ENCODE measurements at places on chromosomes 1 and 21.

DNA sequence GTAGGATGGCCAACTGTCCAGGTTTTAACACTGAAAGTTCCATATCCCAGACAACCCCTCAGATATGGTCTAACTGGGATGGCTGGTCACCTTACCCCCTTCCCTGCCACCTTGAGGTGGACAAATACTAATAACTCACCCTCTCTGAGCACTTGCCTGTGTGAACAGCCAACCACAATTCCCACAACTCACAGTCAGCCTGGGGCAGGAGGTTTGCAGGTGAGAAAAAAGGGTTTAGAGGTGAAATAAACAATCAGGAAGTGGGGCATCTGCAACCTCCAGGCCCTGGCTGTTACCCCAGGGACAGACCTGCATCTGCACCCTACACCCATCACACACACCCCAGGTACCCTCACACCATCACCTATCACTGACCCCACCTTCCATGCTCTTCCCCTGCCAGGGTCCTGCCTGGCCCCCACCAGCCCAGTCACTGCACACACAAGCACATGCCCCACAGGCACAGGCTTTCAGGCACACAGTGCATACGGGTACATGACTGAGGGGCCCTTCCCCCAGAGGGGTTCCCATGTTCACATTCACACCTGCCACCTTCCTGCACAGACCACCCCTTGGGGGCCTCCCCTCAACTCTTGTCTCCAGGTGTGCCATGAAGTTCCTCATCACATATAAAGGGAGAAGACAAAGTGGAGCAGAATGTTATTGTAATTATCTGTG lies 679.5 kb downstream of the MATN1 start:
- DNase-seq, result no peak

- DNase-seq, result no peak
Measured at GRCh38 chr1:169003864-169004516, 102.5 kb upstream of the ATP1B1 start.

DNA sequence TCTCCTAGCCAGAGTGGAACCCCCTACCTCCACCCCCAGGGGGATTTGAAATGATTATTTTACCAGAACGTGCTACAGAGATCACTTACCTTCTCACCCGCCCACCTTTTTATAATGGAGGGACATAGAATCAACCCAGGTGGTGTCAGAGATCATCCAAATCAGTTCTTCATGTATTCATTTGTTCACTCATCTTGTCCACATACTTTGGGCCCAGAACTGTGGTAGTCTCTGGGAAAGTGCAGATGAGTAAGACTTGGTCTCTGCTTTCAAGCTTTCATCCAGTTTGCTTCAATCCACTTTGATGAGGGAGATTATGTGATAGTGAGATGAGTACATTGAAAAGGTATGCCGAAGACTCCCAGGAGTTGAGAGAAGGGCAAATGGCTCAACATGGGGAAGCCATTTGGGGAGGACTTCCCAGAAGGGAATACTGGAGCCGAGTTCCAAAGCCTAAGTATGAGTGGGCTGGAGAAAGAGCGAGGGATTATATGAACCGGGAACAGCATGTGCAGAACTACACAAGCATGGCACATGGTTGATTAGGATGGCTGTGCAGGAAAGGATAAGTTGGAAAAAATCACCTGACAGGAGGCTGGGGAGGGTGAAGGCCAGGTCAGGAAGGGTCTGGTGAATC lies 1.9 kb downstream of the FGGY start:
- no peak for DNase-seq

DNA sequence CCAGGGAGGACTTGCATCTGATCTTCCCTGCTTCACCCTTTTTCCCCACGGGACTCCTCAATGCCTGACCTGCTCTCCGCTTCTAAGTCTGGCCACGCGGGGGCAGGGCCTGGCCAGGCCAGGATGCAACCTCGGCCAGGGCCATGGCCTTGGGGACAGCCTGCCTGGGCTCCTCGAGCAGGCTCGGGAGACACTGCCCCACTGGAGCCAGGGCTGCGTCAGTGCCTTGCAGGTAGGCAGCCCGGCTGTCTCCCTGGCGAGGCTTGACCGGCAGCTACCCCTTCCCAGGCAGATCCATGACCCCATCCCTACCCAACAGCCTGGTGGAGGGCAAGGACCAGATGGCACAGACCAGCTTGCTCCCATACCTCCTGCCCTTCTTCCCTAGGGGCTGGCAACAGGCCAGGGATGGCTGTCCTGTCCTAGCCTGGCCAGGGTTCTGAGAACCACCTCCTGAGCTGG lies 2.7 kb upstream of the PRDM16 start:
- peak; percentile 25 for DNase-seq

DNA sequence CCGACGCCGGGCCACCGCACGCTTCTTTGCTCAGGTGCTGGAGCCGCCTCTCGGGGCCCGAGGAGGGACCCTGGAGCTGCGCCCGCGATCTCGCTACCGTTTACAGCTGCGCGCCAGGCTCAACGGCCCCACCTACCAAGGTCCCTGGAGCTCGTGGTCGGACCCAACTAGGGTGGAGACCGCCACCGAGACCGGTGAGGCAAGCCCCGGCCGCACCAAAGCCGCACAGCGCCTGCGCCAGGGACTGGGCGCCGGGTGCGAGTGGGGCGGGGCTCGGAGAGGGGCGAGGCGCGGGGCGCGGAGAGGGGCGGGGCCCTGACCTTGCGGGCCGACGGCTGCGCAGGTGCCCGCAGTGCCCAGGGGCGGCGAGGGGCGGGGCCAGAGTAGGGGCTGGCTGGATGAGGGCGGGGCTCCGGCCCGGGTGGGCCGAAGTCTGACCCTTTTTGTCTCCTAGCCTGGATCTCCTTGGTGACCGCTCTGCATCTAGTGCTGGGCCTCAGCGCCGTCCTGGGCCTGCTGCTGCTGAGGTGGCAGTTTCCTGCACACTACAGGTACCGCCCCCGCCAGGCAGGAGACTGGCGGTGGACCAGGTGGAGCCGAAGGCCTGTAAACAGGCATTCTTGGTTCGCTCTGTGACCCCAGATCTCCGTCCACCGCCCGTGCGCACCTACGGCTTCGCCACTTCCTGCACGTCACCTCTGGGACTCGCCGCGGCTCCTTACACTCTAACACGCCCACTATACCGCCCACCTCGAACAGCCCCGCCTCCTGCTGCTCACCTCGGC lies 9.8 kb upstream of the CDC20 start:
- peak; percentile 86 for DNase-seq
